ENCODE measurements at places on chromosomes 2 and 18. TPM values are rescaled to one million over a fixed set of nuclear protein-coding genes. Genes with fewer than 3 reads are reported as not detected.

CCL20 gene
- total RNA-seq = 1.2 TPM

ODC1 gene
- total RNA-seq = 154 TPM

ZDBF2 gene
- total RNA-seq = 7.0 TPM

PREB gene
- total RNA-seq = 48.1 TPM

FMNL2 gene
- 83.5 TPM for total RNA-seq

HES6 gene
- 1.1 TPM for total RNA-seq

COL6A3 gene
- total RNA-seq = 1,617 TPM

UPP2 gene
- total RNA-seq = not detected
